Omental fat pad (tissue), 4 donors: ENCODE measurements at places on chromosomes 6 and 20. TPM values are rescaled to one million over a fixed set of nuclear protein-coding genes. Genes with fewer than 3 reads are reported as not detected.

GRCh38 chr20:33551778-33552177 lies 61.9 kb downstream of the CBFA2T2 start:
- DNase-seq: no peak

DNA sequence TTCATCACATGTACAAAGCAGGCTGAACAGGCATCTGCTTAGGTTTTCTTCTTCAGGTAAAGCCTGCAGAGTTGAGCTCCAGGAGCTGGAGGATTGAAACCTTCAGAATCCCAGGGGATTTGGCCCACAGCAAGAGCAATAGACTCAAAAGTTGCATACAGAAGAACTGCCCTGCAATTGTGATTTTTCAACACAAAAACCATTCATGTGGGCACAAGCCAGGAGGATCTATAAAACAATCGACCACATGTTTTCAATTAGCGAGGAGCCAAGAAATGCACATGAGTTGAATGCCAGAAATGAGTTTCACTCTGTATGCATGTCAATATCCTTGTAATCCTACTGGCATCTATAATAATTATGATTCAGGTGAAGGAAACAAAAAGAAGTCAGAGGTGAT lies 576.4 kb downstream of the HDGFL1 start:
- no peak for DNase-seq

- DNase-seq: no peak
These were observed 19.8 kb downstream of the LAMA4 start for GRCh38 chr6:112234601-112235000.

DNA sequence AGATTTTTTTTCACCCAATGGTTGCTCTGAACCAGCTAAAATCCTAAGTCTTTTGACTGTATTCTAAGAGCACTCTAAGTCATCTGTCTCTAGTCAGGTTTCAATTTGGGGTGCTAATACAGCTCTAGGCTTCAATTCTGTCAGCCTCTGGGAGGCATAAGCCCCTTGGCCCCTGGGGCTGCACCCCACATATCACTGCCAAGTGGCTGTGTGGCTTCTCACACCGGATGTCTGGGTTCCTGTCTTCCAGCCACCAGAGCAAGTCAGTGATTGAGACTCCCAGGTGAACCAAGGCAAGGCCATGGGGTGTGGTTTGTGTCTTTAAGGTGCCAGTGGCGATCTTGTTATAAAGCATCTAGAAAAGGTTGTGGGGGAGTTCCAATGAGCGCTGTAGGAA lies 136.5 kb downstream of the TMEM242 start:
- no peak for DNase-seq

DNA sequence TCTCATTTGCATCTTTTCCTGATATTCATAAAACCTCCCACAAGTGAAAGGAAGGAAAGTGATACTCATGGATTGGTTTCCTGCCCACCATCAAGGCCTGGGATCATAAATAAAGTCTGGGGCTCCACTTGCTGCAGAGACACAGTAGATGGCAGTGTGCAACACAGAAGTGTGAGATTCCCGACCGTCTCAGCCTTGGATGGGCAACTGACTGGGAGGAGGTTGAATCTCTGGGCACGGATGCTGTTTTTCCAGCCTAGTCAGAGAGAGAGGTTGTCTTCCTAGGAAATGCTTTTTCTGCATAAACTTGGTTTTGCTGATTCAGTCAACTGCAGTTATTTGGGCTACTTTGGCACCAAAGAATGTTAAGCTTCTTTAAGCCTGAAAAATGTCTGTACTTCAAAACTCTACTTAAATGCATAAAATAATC lies 9.9 kb upstream of the RFPL4B start:
- DNase-seq: no peak

- peak; percentile 90 for DNase-seq
These were observed 94.5 kb upstream of the PTPN1 start for GRCh38 chr20:50415516-50416268.

The FNDC1 gene
- not detected for total RNA-seq

The DAAM2 gene
- 36.5 TPM for total RNA-seq

The CLIC5 gene
- 9.4 TPM for total RNA-seq
